Activated CD4-positive, alpha-beta T cell treated with anti-CD3 and anti-CD28 coated beads for 24 hours (primary cell): ENCODE measurements at places on chromosomes 2 and 18.

- DNase-seq = no peak
Measured at GRCh38 chr2:99088017-99088416, 53.5 kb upstream of the C2orf15 start.

DNA sequence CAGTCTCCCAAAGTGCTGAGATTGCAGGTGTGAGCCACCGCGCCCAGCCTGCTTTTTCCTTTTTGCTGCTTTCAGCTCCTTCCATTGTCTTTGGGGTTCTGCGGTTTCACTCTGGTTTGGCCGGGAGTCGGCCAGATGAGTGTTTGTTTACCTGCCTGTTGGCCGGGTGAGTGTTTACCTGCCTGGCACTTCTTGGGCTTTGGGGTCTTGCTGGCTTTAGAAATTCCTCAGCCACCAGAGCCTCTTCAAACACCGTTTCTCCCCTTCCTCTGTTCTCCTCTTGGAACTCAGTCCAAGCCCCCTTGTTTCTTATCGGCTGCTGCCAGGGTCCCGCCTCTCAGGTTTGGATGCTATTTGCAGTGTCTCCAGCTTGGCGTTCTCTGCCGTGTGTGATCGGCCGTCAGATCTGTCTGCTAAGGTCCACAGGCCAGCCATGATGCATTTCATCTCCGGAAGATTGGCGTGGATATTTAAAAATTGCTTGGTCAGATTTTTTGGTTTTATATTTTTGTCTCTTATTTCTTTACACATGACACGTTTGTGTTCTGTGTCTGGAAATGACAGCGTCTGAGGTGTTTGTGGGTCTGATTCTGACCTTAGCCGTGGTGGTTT, 14.2 kb upstream of the GAL3ST2 start:
- DNase-seq = no peak

GRCh38 chr2:133570542-133570941, 2.3 kb upstream of the NCKAP5 start:
- no peak for DNase-seq

DNA sequence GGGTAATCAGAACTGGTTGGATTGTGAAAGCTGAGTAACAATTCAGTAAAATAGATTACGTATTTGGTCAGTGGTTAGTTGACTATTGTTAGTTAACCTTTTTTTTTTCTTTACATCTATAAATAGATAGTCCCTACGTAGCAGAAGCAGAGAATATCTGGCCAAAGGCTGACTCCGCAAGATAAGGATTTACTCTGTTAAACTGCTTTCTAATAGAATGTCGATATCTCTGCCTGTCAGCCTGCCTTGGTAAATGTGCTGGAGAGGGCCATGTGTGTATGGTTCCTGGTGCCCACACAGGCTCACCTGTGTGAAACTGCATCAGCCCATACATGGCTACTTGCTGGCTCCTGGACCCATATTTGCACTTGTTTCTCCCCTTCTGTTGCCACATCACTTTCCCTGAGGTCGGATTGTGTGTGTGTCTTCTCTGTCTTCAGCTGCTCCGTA, 94.4 kb downstream of the CRIM1 start:
- DNase-seq = no peak
